ENCODE measurements at places on chromosomes 16 and 17. TPM values are rescaled to one million over a fixed set of nuclear protein-coding genes. Genes with fewer than 3 reads are reported as not detected.

GRCh38 chr17:78258323-78259191 lies 27.1 kb downstream of the TMEM235 start:
- peak overlapping the region; percentile 81 for H3K4me3 ChIP-seq
- H3K36me3 ChIP-seq = peaks cover 8% of the 10 kb centered on the region
- H3K27ac ChIP-seq = peak overlapping the region; percentile 88

DNA sequence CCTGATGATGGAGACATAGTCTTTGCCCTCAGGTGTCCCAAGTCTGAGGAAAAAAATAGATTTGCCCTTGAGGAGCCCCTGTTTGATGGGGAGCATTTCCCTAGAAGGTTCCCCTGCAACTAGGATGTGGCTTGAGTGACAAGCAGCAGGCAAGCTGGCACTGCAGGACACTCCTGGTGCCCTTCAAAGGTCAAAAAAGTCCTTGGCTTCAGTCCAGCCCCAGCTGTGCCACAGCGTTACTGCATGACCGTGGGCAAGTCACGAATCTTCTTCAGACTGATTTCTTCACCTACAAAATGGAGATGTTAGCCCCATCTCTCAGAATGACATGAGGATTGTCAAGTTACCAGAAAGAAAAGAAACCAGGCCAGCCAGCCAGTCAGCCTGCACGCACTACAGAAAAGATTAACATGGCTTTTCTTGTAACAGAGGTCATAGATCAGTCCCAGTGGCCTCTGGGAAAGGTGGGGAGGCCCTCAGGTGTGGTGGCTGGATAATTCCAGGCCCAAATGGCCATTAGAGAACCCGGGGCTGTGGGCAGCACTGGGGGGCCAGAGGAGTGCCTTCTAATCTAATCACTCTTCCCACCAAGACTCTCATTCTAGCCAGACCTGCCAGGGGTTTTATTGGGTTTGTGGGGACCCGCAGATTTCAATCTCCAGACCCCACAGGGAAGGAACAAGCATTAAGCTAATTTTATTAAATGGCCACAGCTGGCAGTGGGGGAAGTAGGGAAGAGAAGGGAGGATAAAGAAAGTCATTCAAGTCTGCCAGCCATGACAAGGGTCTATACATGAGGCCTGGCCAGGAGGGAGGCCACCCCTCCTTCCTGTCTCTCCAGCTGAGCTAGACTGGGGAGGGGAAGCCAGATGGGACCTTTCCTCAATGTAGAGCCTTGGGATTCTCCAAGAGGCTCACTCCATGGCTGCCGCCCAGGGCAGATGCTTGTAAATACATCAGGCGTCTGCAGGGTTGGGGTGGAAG lies 9.7 kb upstream of the KIF18B start:
- no peak overlapping the region for H3K27ac ChIP-seq
- DNase-seq = no peak
- H3K36me3 ChIP-seq = no peaks in the 10 kb centered on the region
- peaks cover 7% of the 10 kb centered on the region for H3K4me1 ChIP-seq

DNA sequence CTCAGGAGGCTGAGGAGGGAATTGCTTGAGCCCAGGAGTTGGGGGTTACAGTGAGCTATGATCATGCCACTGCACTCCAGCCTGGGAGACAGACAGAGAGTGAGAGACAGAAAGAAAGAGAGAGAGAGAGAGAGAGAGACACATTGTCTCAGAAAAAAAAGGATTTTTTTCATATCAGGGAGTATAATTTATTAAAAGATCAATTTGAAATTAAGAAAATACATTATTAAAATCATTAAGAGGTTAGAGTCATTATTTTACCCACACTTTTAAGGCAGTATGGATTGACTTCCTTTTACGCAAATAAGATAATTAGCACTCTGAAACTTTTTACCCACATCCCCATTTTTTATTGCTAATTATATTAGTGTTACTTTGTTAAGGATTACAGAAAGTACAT lies 804.3 kb downstream of the CDH11 start:
- H3K27ac ChIP-seq = no peak overlapping the region
- no peak overlapping the region for H3K4me3 ChIP-seq
- DNase-seq = no peak
- H3K4me1 ChIP-seq = no peaks in the 10 kb centered on the region

GRCh38 chr16:88667461-88667860 lies 4.6 kb upstream of the MVD start:
- peaks cover 4% of the 10 kb centered on the region for H3K4me1 ChIP-seq
- H3K27me3 ChIP-seq = no peaks in the 10 kb centered on the region
- DNase-seq = no peak
- H3K4me3 ChIP-seq = no peak overlapping the region

GRCh38 chr16:17313793-17314547 lies 156.8 kb downstream of the XYLT1 start:
- peaks cover 22% of the 10 kb centered on the region for H3K4me1 ChIP-seq
- no peak overlapping the region for H3K4me3 ChIP-seq
- DNase-seq = no peak
- peaks cover 3% of the 10 kb centered on the region for H3K36me3 ChIP-seq
- no peaks in the 10 kb centered on the region for H3K27me3 ChIP-seq

The PPM1E gene
- total RNA-seq = not detected

DNA sequence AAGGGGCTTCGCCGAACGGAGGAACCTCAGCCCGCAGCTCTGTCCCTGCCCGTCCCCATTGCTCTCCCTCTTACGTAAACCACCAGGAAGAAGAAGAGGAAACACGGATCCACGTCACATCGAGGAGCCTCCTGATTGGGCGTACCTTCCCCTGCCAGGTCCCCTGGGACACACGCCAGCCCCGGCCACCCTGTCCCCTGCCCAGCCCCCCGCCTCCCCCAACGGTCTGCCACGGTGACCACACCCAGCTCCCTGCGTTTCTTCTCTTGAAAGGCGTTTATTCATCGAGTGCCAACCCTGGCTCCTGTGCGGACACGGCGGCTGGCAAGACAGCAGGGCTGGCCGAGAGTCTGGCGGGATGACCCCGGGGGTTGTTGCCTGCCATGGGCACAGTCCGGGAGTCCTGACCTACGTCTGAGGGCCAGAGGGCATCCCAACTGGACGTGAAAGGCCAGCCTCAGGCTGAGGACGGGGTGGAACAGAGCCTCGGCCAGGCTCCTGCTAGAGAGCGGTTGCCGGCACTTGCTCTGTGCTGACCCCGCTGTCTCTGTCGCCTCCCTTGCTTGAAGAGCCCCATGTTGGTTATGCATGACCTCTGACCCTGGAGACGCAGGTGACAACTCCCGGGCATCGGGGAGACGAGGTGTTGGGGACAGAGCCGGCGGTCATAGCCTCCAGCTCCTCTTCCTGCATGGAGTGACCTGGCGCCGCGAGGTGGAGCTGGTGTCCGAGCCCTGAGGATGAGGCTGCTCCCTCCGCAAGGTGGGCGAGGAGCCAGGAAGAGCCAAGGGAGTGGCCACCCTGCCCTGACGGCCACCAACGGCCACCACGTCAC lies 40.5 kb upstream of the ACSF3 start:
- peaks cover 2% of the 10 kb centered on the region for H3K4me1 ChIP-seq
- peak; percentile 13 for DNase-seq
- H3K27ac ChIP-seq = peak overlapping the region; percentile 65

DNA sequence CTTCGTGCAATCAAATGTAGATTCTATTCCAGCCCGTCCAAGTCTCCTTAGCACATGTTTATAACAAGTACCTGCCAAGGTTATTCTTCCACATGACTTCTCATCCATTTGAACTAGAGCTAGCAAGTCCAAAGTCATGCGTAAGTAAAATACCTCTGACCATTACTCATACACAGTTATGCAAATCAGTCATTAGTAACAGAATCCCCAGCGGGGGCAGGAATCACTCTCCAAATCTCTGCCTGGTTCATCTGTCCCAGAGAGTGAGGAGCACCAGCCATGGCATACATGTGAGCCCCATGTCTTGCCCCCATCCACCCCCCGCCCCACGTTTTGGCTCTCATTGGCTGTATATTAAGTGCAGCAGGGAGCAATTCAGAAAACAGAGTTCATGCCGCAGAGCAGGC lies 27.7 kb downstream of the SRL start:
- H3K27me3 ChIP-seq = no peaks in the 10 kb centered on the region
- H3K36me3 ChIP-seq = no peaks in the 10 kb centered on the region
- H3K27ac ChIP-seq = no peak overlapping the region
- DNase-seq = no peak

- no peaks in the 10 kb centered on the region for H3K36me3 ChIP-seq
- H3K4me3 ChIP-seq = no peak overlapping the region
- no peaks in the 10 kb centered on the region for H3K4me1 ChIP-seq
- no peaks in the 10 kb centered on the region for H3K27me3 ChIP-seq
- no peak for DNase-seq
Observed at GRCh38 chr17:4913994-4914393, 11.1 kb upstream of the CHRNE start.

DNA sequence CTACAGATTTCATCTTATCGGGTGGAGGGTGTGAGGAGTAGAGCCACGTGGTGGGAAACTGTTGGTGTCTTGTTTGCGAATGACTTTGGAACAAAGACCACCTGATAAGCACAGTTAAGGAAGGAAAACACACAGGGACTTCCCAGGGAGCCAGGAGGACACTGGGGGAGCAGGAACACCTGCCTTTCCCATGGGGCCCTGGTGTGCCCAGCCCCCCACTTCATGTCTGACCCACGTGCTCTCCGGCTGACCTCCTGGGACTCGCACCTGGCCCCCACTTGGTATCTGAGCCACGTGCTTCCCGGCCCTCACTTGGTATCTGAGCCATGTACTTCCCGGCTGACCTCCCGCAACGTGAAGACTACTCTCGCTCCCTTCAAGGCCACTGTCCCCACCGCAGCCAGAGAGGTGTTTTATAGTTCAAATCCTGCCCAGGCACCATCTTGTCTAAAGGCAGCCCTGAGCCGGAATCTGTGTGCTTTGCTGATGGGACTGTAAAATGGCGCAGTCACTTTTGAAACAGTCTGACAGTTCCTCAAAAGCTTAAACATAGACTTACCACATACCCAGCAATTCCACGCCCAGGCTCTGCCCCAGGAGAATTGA lies 5.4 kb upstream of the CSNK1D start:
- no peak for DNase-seq
- no peaks in the 10 kb centered on the region for H3K36me3 ChIP-seq
- H3K4me3 ChIP-seq = no peak overlapping the region
- peaks cover 10% of the 10 kb centered on the region for H3K4me1 ChIP-seq
- no peak overlapping the region for H3K27ac ChIP-seq
- H3K27me3 ChIP-seq = no peaks in the 10 kb centered on the region

DNA sequence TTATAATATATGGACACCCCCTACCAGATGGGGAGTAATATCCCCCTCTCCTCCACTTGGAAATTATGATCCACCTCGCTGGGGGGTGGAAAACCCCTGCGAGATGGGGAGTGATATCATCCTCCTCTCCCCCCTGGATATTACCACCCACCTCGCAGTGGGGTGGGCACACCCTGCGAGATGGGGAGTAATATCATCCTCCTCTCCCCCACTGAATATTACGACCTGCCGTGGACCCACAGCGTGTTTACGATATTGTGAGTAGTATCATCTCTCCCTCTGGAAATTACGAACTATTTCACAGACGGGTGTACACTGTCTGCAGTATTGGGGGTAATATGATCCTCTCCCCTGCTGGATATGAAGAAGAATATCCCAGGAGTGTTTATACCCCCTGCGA lies 228.3 kb upstream of the WSCD1 start:
- H3K4me1 ChIP-seq = no peaks in the 10 kb centered on the region
- no peaks in the 10 kb centered on the region for H3K36me3 ChIP-seq
- no peaks in the 10 kb centered on the region for H3K27me3 ChIP-seq
- DNase-seq = no peak
- no peak overlapping the region for H3K27ac ChIP-seq
- H3K4me3 ChIP-seq = no peak overlapping the region

- H3K27ac ChIP-seq = peak overlapping the region; percentile 65
- no peaks in the 10 kb centered on the region for H3K36me3 ChIP-seq
- peak overlapping the region; percentile 90 for H3K4me3 ChIP-seq
- no peak for DNase-seq
Observed at GRCh38 chr16:2904922-2905240, 6.8 kb upstream of the FLYWCH1 start.

The EFCAB13 gene
- total RNA-seq = 7.0 TPM

The BCKDK gene
- 23.1 TPM for total RNA-seq

GRCh38 chr16:61379311-61379710 lies 656.9 kb downstream of the CDH8 start:
- H3K36me3 ChIP-seq = no peaks in the 10 kb centered on the region
- no peak overlapping the region for H3K4me3 ChIP-seq
- DNase-seq = no peak
- no peaks in the 10 kb centered on the region for H3K4me1 ChIP-seq
- no peak overlapping the region for H3K27ac ChIP-seq
- no peaks in the 10 kb centered on the region for H3K27me3 ChIP-seq

DNA sequence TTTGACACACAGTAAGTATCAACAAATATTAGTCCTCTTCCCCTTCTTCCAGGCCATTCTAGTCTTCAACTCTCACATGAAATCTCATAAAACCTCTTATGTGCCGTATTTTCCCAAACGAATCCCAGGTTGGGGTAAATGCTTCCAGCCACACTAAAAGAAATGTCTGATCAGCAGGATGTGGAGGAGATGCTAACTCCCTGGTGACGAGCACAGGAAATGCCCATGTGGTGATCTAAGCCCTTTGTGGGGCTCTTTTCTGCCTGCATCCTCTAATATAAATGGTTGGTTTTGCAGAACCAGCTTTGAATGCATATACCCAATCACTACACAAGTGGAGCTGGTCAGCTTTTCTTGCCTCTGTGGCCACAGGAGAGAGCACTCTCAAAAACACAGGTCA lies 498.2 kb upstream of the ERCC4 start:
- no peaks in the 10 kb centered on the region for H3K4me1 ChIP-seq
- no peak overlapping the region for H3K4me3 ChIP-seq
- DNase-seq = no peak
- H3K36me3 ChIP-seq = no peaks in the 10 kb centered on the region
- no peak overlapping the region for H3K27ac ChIP-seq

GRCh38 chr16:57049678-57050077 lies 42.7 kb upstream of the CPNE2 start:
- peak overlapping the region; percentile 78 for H3K27ac ChIP-seq
- DNase-seq = peak; percentile 33
- H3K4me1 ChIP-seq = peaks cover 53% of the 10 kb centered on the region
- H3K27me3 ChIP-seq = no peaks in the 10 kb centered on the region

DNA sequence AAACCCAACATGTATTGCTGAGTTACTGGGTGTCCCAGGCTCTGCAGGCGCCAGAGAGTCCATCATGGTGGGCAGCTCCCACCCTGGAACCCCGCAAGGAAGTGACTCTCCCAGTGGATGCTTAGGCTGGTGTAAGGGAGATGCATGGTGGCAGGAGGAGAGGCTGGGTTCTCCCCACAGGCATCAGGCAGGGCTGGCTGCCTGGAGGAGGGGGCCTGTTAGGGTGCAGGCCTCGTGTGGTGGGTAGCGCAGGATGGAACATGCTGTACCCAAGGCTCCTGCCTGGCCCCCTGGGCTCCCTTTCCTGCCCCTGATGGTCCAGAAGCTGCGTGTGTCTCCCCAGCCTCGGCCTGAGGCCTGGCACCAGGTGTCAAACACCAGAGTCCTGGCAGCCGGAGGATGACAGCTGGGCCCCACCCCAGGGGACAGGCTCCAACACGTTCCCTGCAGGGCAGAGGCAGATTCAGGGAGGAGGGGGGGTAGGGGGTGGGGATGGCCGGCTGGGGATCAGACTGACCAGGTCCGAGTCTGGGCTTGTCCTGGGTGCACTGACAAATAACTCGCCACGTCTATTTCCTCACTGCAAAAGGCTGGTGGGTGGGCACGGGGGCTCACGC lies 40.2 kb upstream of the CIBAR2 start:
- no peak overlapping the region for H3K27ac ChIP-seq
- no peak for DNase-seq
- H3K27me3 ChIP-seq = no peaks in the 10 kb centered on the region
- H3K36me3 ChIP-seq = no peaks in the 10 kb centered on the region
- H3K4me1 ChIP-seq = peaks cover 2% of the 10 kb centered on the region
